ENCODE measurements at places on chromosomes 7 and 10.

DNA sequence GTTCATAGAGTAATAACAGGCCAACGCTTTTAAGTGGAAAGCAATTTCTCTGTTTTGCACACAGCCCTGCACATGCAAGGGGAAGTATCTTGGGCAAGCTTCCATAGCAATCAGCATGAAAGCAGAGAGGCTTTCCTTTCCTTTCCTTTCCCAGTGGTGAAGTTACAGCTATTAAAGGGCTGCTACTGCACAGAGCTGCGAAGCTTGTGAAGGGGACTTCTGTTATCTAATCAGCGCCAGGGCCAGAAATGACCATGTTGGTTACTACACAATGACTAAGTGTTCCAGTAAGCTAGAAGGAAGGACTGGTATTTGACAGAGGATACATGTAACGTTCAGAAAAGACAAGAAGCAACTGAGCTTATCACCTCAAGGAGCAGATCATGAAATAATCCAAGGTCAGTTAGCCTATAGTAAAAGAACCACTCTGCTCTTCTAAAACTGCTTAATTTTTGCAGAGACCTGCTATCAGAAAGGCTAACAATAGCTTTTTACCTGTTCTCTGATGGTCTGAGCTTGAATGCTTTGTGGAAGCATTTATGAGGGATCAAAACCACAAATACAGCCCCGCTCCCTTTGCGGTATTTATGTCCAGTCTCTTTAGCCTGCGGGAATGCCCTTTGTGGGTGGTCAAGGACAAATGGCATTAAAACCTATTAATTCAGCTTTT is 45.9 kb downstream of the SGMS1 start:
- peak; percentile 92 for DNase-seq

GRCh38 chr10:96972264-96972663 is 140.2 kb downstream of the LCOR start:
- DNase-seq, result no peak

GRCh38 chr7:12199363-12199762 is 11.7 kb upstream of the TMEM106B start:
- DNase-seq, result no peak

DNA sequence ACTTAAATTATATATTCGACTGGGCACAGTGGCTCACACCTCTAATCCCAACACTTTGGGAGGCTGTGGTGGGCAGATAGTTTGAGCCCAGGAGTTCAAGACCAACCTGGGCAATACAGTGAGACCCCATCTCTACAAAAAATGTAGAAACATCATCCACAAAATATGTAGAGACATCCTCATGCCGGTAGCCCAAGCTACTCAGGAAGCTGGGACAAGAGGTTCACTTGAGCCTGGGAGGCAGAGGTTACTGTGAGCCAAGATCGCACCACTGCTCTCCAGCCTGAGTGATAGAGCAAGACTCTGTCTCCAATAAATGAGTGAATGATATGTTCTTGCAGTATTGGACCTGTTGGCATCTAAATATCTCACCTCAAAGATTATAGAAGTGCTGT is 22.6 kb upstream of the TNS3 start:
- DNase-seq, result no peak

GRCh38 chr10:22610610-22611009 is 103.8 kb downstream of the PIP4K2A start:
- no peak for DNase-seq

DNA sequence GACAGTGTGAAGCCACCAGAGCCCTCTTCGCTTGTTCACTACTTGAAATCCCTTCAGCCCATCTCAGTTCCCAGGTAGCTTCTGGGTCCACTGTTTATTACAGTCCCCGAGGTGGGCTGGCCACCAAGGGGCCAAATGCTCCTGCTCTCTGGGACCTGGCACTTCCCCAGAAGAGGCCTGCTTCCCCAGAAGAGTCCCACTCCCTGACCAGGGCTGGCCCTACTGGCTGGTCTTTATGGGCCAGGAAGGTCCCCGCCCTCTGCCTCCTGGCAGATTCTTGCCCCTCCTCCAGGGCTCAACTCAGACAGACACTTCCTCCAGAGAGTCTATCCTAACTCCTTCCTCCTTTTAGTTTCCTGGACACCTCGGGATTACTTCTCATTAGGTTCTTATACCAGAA is 70.7 kb upstream of the LRRC18 start:
- DNase-seq, result peak; percentile 18

DNA sequence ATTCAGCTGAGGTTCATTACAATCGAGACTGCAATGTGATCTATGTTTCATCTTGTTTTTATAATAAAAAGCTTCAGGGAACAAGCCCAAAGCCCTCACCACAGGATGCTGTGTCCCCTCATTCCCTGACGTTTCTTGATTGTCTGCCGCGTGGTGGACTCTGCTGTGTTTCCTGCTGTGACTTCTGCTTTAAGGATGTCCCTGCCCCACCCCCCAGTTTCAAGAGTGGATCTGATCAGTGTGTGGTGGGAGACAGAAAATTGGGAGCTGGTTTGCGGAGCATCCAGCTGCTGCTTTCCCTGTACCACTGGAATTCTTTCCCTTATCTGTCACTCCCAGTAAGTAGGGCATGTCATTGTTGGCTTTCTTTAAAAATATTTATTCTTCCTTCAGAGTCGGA is 86.2 kb downstream of the CREM start:
- peak; percentile 75 for DNase-seq

DNA sequence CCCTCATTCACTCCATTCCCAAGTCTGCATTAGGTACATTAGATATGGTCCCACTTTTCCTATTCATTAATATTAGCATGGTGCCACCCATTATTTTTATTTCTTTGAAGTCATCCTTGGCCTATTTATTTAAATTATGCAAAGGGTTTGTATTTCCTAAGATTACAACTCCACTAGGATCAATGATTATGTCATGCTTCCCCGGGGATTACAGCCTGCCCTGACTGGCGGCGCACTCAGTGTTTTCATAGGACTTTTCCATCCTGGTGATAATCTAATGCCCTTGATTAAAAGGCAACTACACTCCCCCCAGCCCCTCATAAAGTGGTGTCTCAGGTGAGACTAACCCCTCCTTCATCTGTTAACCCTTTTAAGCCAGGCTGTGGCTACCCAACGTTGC is 187.2 kb downstream of the POU6F2 start:
- DNase-seq, result no peak

DNA sequence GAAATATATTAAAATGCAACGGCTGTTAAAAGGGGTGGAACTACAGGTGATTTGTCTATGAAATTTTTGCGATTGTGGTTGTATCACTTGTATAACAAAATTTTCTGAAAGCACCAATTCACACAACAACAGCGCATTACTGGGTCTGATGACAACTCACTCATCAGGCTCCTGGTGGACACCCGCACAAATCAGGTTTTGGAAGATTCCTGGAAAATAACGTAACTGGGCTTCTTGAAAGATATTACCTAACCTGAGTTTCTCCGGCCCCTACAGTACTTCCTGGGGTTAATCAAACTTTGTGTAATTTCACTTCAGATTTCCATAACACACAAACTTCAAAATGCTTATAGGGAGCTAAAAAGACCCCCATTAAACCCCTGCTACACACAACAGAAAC is 7.6 kb downstream of the SNX8 start:
- no peak for DNase-seq

GRCh38 chr10:16001581-16001980 is 141.3 kb upstream of the MINDY3 start:
- no peak for DNase-seq

- no peak for DNase-seq
Observed at GRCh38 chr7:72476608-72477305, 64.6 kb upstream of the CALN1 start.

GRCh38 chr7:76506081-76506440 is 4.3 kb upstream of the UPK3B start:
- no peak for DNase-seq

- DNase-seq, result no peak
Observed at GRCh38 chr7:428927-429827, 90.5 kb downstream of the PDGFA start.

- no peak for DNase-seq
Observed at GRCh38 chr10:60376221-60377041, 13.2 kb downstream of the ANK3 start.

DNA sequence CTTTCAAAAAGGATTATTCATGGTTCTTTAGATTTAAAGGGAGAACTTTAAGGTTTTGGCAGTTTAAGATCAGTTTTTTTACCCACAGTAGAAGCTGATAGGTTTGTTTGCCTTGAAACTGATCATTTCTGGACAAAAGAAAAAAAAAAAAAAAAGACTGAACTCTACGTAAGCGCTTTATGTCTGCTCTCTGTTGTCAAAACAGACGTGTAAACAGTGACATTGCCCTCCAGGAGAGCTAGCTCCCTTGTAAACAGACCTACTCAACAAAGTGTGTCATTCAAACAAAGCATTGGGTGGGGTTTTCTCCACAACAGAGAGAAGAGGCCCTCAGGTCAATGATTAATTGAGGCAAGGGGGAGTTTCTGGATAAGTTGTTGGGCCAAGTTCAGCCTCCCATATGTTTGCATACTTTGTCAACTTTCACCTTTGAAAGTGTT is 568.1 kb upstream of the LRRN3 start:
- no peak for DNase-seq

GRCh38 chr10:113522460-113522859 is 30.4 kb upstream of the HABP2 start:
- DNase-seq, result no peak

DNA sequence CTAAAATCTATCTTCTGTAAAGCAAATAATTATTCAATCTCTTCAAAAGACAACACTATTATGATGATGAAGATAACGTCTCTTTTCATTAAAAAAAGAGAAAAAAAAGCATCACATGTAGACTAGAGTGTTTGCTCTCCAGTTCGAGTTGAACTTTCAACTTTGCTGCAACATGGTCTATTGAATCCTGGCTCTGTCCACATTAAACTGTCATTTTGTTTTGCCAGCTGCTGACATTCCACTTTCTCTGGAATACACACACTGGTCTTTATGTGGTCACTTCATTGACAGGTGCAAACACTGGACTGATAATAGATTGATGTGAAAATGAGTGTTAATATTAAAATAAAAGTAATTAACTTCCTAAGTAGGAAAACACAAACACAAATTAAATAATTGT is 61.7 kb downstream of the PTF1A start:
- DNase-seq, result no peak

GRCh38 chr7:132544025-132544424 is 32.2 kb downstream of the PLXNA4 start:
- DNase-seq, result no peak

GRCh38 chr7:121744877-121745276 is 128.1 kb upstream of the PTPRZ1 start:
- peak; percentile 9 for DNase-seq

DNA sequence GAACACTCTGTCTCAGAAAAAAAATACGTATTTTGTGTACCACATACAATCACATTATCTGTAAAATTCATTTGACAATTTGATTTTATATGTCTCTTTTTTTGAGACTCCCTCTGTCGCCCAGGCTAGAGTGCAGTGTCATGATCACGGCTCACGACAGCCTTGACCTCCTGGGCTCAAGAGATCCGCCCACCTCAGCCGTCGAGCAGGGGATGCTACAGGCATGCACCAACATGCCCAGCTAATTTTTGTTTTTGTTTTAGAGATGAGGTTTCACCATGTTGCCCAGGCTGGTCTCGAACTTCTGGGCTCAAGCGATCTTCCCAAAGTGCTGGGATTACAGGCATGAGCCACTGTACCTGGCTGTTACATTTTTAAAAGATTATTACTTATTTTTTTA is 11.6 kb upstream of the BAZ1B start:
- DNase-seq, result no peak

DNA sequence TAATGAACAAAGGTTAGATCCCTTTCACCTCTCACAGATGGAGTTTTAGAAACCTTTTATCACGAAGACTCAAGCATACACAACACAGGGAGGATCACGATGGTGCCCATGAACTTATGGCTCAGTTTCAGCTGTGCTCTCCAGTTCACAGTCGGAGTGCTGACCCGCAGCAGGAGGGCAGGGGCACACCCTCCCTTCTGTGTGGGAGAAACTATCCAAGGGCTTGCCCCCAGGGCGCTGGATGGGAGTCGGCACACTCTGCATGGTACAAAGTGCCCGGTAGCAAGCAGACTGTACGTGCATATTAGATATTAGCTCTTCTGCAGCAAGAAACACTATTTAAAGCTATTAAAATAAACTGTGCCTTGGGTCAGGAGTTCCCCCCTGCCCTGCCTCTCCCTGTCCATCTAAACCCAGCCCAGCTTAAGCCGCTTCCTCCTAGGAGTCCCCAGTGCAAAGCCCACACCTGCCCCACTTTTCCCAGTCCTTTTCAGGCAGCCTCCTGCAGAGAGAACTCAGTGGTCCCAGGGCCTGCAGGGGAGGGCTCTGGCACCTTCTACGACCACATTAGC is 76.5 kb downstream of the CHST15 start:
- DNase-seq, result no peak

GRCh38 chr7:77433901-77434300 is 17.8 kb upstream of the GSAP start:
- DNase-seq, result no peak

GRCh38 chr7:119026391-119026790 is 801.9 kb downstream of the ANKRD7 start:
- no peak for DNase-seq

- DNase-seq, result no peak
Observed at GRCh38 chr10:116926426-116926825, 77.1 kb downstream of the ENO4 start.

GRCh38 chr10:33862536-33863105 is 528.2 kb upstream of the NRP1 start:
- DNase-seq, result no peak

DNA sequence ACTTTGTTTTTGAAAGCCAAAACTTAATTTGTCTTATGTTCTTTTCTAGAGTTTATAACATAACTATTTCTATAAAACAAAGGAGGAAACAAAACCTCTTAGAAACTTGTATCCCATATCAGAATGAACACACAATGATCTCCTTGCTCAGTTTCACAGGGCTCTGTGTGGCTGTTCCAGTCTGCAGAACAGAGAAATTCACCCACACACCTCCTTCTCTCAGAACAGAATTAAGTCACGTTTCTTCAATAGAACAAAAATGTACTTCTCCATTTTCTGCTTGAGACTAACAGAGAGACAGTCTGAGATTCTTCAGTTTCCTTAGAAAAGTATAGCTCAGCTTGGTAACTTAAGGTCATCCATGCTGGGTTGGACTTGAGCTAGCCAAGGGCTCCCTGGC is 15.8 kb upstream of the DOCK1 start:
- no peak for DNase-seq

- DNase-seq, result no peak
Observed at GRCh38 chr10:102065561-102066398, 631 bp downstream of the HPS6 start.

- no peak for DNase-seq
Observed at GRCh38 chr7:37921876-37922275, 1.4 kb downstream of the EPDR1 start.

GRCh38 chr10:63976538-63976937 is 455.3 kb downstream of the REEP3 start:
- DNase-seq, result peak; percentile 71

- DNase-seq, result no peak
Observed at GRCh38 chr10:21764466-21765189, 230.6 kb downstream of the MLLT10 start.

GRCh38 chr7:101146-102046 is 91.0 kb upstream of the FAM20C start:
- no peak for DNase-seq

Measured in Kasumi-1 (cell line).